Pons (tissue), 1 donor: ENCODE measurements at places on chromosomes 1 and 21.
A peak's percentile ranks its signal among the peaks of the same experiment; 100 is the strongest.

DNA sequence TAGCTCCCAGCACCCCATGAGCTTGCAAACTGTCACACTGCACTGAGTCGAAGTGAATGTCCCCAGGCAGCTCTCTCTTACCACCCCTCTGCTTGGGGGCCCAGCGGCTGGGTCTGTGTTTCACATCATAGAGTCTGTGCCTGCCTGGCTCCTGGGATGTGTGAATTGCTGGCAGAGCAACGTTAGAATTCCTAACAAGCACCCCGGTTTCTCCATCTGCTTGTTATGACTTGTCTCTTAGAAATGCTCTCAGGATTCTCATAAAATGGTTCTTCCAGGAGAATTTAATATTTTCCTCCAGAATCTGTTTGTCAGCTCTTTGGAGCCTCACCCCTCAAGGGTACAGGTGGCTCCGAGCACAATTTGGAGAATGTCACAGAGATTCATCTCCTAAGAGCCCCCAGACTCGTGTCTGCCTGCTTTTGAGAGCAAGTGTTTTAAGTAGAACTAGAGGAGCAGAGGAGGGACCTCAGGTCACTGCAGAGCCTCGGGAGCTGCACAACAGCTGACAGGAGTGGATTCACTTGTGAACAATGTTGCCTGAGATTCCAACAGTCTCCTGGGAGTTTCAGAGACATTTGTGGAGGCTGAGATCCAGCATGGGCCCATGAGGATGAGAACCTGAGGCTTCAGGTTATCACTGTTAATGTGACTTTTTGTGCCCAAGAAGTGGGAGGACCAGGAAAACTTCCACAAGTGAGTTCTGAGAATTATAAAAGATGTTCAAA lies 131.5 kb downstream of the KCNJ6 start:
- no peak for DNase-seq

DNA sequence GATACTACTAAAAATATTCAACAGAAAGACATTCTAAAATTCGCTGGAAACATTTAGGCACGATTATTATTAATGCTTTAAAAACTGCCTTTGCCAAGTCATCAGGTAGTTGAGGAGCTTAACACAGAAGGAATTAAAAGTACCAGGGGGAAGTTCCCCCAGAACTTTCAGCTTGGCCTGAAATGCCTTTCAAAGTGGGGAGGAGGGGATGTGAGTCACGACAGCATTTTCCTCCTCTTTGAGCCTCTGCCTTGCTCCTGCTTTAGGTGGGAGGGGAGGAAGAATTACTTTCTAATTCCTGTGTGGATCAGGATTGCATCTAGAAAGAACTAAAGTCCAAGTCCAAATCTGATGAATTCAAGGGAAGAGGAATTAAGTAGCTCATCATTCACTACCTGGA lies 183.7 kb downstream of the CLIC6 start:
- DNase-seq = no peak

DNA sequence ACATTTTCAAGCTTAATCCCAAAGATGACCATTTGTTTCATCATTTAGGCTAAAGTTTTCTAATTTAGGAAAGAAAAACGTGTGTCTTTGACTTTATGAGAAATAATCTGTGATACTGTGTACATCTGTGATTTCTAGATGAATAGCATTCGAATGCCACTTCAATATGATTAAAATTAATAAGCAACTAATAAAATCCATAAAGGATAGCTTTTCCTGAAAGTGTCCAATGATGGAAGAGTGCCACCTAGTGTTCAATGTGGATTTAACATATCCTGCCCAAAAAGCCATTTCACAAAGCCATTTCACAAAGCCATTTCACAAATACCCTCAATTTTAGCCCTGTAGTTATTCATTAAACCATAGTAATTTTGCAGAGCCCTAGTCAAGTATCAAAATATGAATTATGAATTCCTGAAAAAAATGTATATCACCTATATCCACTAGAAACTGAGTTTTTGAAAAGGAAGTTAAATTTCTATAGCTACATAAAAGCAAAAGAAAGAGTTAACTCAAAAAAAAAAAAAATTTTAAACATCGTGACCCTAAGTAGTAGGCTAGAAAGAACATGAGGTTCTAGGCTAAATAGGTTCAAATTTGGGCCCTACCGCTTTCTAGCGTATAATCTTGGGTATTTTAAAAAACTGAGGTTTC lies 19.1 kb downstream of the NME7 start:
- DNase-seq = peak; percentile 78

DNA sequence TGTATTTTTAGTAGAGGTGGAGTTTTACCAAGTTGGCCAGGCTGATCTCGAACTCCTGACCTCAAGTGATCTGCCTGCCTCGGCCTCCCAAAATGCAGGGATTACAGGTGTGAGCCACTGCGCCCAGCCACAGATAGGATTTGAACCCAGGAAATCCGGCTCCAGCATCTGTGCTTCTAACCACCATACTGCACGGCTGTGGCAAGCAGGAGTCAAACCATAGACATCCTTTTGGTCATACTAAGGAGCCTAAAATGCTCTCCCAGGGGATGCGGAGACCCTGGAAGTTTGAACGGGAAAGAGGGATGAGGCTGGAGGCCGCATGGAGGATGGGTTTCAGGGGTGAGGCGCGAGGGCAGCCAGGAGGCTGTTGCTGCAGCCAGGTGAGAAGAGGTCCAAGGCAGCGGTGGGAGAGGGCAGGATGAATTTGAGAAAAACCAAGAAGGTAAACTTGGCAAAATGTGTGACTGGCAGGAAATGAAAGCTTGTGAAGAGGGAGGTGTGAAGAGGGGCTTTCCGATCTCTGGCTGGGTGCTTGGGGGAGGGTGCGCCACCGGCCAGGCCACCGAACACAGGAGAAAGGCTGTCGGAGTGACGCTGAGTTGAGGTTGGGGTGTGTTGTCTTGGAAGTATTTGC lies 24.0 kb upstream of the CDK18 start:
- no peak for DNase-seq

DNA sequence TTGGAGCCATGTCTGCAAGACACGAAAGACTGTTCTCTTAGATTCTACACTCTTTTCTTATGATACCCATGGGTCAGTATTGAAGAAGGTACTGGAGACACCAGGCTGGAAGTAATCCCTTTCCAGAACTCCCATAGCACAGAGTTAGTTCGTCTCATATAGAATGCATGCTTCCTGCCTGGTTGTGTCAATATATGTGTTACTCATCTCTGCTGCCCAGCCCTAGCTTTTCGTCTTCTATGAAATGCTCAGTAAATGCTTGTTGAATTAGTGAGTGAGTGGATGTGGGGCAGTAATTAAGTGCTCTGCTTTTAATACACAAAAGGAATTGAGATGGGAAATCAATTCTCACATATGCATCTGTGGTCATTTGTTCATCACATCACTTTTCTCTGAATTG lies 32.1 kb downstream of the ADCY10 start:
- no peak for DNase-seq

DNA sequence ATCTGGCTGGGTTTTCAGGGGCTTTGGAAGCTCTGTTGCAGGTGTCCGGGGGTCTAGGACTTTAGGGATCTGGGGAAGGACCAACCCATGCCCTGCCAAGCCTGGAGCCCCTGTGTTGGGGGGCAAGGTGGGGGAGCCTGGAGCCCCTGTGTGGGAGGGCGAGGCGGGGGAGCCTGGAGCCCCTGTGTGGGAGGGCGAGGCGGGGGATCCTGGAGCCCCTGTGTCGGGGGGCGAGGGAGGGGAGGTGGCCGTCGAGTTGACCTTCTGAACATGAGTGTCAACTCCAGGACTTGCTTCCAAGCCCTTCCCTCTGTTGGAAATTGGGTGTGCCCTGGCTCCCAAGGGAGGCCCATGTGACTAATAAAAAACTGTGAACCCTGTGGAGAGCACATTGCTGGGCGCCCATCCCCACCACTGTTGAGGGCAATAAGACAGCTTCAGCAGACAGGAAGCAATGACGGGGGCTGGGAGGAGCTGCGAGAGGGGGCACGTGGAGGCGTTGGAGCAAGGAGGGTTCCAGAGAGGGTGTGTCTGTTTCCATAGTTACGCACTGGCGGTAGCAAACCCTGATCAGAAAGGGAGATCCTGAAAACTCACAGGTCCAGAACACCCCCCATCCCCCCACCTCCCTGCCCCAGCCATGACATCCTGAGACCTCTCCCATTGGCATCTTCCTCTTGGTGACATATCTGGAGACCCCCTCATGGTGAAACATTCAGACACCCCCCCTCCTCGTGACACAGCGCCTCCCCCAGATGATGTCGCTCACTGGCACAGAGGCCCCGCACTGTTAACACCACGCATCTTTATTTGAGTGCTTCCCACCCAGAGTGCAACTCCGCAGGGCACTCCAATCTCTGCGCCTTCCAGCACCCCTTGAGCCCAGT lies 8.4 kb downstream of the MYBPH start:
- no peak for DNase-seq

GRCh38 chr1:55726994-55727393 lies 511.8 kb upstream of the USP24 start:
- DNase-seq = no peak

DNA sequence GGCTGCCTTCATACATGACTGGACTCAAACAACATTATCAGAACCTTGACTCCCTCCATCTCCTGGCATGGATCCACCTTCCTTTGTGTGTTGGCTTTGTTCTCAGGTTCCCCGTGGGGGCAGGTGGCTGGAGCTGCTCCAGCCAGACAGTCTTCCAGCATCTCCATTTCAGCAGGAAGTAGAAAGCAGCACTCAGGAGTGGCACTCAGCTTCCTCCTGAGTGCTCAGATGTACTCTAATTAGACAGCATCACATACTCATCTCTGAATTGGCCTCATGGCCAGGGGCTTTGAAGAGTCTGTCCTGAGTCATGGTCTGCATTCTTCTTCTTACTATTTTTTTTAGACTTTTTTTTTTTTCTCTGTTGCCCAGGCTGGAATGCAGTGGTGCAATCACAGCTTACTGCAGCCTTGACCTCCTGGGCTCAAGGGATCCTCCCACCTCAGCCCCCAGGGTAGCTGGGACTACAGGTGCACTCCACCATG lies 27.9 kb downstream of the OVAAL start:
- DNase-seq = no peak

- DNase-seq = peak; percentile 31
Measured at GRCh38 chr1:31297277-31298247, 730 bp downstream of the ZCCHC17 start.

- no peak for DNase-seq
Measured at GRCh38 chr1:233127157-233127556, 168.4 kb downstream of the PCNX2 start.

DNA sequence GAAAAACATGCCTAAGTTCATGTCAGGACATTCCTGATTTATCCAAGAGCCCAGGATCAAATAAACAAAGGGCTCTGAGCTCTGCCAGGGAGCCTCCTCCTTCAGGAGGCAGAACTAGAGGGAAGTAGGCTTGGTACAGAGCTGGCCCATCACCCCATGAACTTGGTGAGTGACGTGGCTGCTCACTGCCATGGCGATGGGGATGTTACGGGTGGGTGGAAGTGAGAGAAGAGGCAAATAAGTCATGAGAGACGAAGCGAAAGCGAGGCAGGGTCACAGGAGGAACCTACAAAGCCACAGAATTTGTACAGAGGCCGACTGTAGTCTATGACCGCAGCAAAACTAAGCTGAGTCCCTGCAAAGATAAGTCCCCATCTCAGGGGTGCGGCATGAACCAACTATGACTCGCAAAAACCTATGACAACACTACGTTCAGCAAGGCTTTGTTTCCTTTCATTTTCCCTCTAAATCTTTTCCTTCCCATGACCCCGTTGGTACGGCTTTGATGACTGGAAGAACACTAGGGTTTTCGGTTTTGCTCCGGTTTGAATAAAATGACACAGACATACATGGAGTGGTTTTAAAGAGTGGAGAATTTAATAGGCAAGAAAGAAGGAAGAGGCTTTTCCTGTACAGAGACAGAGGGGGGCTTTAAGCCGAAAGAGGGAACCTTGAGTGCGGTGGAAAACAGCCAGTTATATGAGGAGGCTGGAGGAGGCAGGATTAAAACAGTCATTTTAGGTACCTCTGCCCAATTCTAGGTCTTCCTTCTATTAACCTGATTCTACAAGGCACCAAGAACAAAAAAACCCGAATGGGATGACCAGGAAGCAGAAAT lies 74.1 kb downstream of the CD46 start:
- DNase-seq = peak; percentile 91

DNA sequence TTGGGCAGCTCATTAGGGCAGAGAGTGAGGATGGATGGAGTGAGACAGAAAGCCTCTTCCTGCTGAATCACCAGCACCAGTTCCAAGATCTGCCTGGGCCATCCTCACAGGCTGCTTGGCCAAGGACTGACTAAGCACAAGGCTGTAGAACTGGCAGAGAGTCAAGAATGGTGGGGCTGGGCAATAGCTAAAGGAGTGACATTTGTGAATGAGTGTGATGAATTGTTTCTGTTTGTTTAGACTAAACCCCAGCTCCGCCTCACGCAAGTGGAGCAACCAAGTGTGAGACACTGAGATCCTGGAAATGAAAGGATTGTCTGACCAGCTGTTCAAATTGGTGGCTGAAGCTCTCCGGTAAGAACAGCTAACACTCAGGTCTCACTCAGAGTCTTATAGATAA lies 38.6 kb downstream of the BRINP2 start:
- peak; percentile 87 for DNase-seq

DNA sequence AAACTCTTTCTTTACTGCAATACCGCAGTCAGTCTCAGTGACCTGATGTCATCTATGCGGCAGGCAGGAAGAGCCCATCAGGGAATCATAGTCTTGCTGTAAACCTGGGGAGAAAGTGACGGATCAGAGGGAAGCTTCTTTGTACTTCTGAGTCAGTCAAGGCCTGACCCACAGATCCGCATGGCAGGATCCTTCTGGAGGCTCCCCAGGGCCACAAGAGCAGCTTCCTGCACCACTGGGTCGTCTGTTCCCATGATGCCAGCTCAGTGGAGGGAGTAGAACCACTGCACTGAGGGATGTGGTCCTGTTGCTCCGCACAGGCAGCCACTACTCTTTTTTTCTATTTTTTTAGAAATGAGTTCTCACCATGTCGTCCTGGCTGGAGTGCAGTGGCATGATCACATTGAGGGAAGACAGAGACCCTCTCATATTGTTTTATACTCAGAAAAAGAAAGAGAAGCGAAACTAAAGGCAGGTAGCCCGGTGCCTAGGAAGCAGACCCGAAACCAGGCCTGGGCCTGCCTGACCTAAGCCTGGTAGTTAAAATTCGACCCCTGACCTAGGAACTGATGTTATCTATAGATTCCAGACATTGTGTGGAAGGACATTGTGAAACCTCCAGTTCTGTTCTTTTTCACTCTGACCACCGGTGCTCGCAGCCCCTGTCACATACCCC lies 6.3 kb upstream of the ERVH48-1 start:
- no peak for DNase-seq

DNA sequence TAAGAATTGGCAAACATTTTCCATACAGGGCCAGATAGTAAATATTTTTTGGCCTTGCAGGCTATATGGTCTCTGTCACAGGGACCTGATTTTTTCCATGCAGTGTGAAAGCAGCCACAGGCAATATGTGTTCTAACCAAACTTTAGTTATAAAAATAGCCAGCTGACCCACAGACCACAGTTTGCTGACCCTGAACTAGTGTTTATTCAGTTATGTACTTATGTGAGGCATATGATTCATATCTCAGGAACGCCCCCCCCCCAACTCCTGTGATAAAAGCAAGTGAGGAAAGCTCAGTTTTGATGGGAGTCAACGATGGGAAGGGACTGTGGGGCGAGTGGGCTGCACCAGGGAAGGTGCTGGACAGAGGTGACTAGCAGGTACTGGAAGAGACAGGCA lies 80.1 kb downstream of the HMGB4 start:
- no peak for DNase-seq
